ENCODE measurements at places on chromosomes 11 and 22.

DNA sequence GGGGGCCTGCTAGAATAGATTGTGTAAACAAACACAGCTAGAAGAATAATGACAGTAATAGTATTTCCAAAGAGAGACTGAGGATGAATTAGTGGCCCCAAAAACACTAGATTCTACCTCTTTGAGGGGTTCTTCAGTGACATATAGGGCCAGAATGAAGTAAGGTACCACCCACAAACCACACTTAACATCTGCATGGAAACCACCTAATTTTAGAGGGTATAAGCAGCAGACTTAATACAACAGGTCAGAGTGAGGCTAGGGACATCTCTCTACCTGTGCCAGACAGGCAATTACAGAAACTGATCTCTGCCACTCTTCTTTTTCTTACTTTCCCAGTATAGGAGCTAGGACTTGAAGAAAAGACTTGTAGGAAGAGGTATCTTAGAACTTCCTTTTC, 20.1 kb downstream of the ELP4 start:
- DNase-seq, result no peak

GRCh38 chr11:22725079-22725478, 58.7 kb downstream of the GAS2 start:
- no peak for DNase-seq

- DNase-seq, result no peak
These were observed 115.9 kb upstream of the CSNK2A3 start for GRCh38 chr11:11468954-11469353.

DNA sequence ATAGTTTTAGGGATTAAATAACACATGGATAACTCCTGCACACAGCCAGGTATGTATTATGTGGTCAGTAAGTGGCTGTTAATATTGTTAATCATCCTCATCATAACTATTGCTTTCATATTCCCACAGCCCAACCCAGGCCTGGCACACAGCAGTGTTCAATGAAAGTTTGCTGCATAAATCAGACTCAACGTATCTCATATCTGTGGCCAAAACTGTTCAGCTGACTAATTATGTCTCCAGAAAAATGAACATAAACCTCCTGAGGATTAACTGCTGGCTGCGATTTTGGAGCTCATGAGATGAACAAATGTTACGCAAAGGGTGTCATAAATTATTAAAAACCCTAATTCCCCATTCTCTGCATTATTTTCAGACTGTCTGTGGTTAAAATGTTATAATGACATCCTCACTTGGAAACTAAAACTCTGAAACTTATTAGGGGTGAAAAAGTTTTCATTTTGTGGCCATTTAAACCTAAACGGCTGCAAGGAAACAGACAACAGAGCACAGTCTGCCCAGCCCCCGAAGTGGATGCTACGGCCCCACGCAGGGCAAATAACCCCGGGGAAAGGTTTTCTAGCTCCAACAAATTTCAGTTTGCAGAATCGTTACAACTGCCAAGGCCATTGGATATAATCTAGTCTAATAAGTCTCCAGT, 17.3 kb downstream of the ABCC8 start:
- DNase-seq, result no peak

DNA sequence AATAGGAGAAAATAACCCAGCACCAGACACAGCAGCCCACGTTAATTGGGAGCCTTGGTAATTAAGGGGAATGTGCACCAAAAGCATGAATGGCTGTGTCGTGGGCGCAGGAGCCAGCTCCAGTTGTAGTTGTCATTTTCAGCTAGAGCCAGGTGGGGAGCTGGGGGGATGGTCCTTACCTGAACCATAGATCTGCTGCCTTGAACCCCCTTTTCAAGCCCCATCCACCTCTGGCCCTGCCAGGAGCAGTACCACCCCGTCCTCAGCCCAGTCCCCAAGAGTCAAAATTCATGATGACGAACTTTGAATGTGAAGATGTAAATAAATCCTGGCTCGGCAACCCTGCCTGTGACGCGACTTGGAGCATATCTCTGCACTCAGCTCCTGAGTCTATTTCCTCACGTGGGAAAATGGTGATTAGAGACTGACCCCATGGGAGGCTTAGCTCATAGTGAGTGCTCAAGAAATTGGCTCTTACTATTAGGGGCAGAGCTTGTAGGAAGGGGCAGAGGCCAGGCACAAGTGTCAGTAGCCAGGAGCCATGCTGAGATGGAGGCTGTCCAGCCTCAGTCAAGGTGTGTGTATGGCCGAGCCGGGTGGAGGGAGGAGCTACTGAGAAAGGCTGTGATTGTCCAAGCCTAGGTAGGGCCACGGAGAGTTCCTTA, 794 bp upstream of the FXYD6 start:
- no peak for DNase-seq

DNA sequence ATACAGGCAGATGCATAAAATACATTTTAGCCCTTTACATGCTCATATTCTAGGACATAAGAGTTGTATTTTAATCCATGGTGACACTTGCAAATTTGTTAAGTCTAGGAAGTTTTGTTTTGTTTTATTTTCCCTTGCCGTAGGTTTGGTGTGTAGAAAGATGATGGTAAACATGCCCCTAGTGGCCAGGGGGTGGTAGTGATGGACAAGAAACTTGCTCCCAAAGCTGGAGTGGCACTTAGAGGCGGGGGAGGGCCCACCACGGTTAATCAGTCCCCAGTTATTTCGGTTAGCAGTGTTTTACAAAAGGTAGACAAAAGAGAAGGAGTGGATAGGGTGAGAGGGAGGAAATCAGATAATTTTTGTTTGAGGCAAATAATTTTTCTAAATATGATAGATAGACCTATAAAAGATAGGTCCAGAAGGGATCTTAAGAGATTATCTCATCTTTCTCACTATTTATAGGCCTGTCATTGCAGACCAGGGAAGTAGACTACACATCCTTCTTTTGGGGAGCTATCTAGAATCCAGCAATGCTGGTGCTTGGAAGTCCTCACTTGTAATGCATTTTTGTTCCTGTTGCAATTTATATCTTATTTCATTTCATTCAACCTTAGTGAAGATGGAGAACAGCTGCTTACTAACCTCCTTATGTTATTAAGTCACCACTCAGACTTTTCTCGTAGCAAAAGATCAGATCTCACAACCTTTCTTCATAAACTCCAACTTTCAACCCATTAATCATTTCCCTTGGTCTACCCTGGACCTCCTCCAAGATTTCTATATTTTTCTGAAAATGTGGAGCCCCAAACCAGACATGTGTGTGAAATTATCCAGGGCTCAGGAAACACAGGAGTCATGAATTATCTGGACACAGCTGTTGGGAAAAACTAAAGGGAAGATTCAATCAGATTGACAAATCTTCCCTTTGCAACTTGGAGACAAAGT, 5.9 kb upstream of the BDNF start:
- no peak for DNase-seq

DNA sequence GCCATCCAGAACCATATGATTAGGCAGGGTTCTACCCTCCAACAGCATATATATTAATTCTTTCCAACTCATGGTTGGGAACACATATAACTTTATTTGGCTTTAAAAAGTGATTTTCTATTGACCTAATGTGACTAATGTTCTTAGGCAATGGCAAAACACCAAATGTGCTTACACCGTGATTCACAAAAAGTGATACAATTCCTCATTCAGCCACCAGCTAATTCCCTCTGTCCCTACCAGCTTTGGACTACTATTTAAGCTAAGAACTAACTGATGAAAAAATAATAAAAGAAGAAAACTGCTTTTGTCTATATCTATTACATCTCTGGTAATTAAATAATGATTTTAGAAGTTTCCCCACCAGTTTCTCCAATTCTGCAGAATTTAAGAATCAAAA, 4.7 kb downstream of the CTSC start:
- DNase-seq, result no peak

DNA sequence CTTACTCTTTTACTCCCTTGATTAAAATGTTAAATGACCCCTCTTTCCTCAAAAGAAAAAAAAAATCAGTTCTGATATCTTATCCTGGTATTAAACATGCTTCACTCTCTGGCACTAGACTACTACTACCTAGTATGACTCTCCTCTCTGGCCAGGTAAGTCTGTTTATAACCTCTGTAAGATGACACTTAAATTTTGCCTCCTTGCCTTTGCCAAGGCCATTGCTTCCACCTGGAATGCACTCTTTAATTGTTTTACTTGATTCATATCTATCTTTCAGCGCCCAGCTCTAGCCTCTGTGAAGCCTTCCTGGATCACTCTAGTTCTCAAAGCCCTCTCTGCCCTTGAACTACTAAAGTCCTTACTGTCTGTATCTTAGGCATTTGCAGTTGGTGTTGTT, 170.4 kb downstream of the ETS1 start:
- no peak for DNase-seq

All from glomerular endothelial cell (primary cell).